Stimulated activated CD4-positive, alpha-beta T cell treated with anti-CD3 and anti-CD28 coated beads, Interleukin-15, amount 100 ng/mL, for 24 hours (primary cell): ENCODE measurements at places on chromosomes 16 and 17.

DNA sequence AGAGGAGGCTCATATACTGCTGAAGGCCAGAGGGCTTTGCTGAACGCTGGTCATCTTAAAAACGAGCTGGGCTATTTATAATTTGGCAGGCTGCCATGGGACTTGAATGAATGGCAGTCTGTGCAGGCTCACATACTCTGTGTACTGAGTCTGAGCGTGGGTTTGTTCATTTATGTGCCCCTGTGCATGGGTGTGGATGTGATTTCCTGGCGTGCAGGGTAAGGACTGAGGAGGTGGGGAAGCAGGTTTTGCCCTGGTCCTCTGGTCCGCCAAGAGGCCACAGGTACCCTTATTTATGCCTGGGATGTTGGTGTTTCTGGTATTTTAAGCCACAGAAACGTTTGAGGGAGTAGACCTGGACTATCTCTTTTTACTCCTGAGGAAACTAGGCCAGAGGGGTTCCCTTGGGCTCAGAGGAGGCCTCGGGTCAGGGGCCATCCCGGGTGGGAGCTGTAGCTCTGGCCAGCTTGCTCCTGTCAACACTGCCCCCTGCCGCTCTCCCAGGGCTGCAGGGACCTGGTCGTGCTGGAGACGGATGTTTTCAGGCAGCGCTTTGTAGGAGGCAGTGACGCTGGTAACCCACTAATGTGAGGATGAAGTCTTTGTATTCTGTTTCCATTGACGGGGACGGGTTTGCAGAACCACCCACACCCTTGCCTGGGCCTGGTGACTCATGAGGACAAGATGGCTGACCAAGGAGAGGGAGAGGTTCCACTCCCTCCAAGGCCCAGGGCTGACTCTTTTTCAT lies 184.4 kb downstream of the MSI2 start:
- peak; percentile 90 for DNase-seq

- DNase-seq, result peak; percentile 78
These were observed 231.9 kb downstream of the SEC14L1 start for GRCh38 chr17:77372444-77373298.

GRCh38 chr16:23491490-23492391 lies 18.6 kb downstream of the GGA2 start:
- no peak for DNase-seq

- DNase-seq, result no peak
These were observed 161.8 kb downstream of the ANKFN1 start for GRCh38 chr17:56314984-56315602.

DNA sequence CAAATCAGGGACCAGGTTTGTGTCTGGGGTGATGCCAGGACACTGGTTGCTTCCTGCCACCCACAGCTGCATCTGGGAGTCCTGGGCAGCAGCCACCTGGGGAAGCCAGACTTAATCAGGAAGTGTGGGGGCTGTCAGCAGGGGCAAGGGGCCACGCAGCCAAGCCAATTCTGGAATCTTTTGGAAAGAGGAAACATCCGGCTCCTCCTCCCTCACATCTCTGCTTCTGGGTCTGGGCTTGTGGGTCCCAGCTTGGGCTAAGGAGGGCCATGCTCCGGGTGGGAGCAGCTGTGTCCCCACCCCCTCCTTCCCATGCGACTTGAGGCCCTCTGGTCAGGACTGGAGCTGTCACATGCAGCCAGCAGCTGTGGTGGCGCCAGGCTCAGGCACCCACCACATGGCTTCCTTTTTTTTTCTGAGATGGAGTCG lies 37.0 kb upstream of the CCDC182 start:
- DNase-seq, result no peak

- no peak for DNase-seq
These were observed 217.3 kb upstream of the IRX3 start for GRCh38 chr16:54503856-54504219.

DNA sequence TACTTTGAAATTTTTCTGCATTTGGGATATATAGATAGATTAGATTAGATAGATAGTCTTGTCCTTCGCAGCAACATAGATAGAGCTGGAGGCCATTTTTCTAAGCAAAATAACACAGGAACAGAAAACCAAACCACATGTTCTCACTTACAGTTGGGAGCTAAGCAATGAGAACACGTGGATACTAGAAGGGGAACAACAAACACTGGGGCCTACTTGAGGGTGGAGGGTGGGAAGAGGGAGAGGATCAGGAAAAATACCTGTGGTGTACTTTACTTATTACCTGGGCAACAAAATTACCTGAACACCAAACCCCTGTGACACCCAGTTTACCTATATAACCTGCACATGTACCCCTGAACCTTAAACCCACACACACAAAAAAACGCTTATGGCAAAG lies 14.3 kb downstream of the PRKAR1A start:
- DNase-seq, result no peak

- DNase-seq, result no peak
These were observed 168.9 kb upstream of the CIBAR2 start for GRCh38 chr16:85281181-85281580.

GRCh38 chr17:82435103-82435502 lies 15.4 kb downstream of the CYBC1 start:
- no peak for DNase-seq

GRCh38 chr16:68786685-68787418 lies 49.8 kb downstream of the CDH1 start:
- no peak for DNase-seq

DNA sequence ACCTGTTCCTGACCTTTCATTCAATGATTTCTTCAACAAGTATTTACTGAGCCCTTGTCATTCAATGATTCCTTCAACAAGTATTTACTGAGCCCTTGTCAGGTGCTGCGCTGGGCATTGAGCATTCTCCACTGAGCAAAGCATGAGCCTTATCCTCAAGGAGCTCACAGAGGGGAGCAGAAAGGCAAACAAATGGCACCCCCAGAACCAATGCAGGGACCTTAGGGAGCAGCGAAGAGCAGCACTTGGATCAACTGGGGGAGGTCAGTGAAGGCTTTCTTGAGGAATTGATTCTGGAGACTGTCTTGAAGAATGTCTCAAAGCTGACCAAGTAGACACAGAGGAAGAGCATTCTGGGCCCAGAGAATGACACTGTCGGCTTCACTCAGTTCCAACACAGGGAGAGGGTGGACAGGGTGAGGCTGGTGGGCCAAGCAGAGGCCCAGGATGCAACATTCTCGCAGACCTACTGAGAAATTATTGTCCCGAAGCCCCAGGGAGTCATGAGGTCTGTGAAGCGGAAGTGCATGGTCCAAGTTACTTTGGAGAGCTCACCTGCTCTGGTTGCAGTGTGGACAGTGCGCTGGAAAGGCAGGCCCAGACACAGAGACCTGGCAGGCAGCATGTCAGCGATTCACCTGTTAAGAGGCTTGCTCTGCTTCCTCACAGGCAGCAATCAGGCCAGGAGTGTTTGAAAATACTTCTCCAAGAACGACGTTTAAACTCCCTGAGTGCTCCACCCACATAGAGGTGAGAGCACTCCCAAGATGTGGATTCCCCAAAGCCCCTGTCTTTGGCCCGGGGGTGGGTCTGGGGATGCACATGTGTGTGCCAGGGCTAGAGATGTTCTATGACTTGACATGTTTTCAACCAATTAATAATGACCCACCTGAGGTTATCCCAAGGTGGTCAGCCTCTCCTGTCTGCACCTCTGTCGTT lies 3.2 kb upstream of the MPO start:
- no peak for DNase-seq
